ENCODE measurements at places on chromosomes 2 and 18.

DNA sequence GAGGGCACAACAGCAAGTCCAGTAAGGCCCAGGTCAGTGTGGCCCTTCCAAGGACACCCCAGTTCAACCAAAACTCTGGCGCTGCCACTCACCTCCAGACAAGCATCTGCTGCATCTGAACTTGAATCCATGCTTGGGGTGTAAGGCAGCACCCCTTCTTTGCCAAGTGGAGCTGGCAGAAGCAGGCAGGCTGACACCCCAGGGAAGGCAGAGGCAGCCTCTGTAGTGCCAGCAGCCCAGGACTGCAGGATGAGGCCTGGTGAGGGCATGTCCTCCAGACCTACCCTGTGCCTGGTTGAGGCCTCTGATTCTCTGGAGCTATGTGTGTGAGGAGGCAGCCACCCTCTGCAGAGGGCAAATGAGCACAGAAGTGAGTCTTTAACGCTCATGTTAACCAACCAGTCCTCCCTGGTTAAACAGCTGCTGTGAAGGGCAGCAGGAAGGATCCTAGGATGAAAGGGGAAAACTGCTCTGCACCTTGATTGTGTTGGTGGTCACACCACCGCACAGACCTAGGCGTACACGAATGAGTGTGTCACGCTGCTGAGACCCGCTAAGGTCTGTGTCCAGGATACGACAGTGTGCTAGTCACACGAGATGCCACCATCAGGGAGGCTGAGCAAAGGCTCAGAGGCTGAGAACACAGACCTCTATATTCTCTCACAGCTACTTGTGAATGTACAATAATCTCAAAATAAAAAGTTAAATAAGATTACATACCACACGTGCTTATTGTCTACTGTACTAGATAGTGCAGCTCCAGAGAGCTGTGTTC lies 2.2 kb downstream of the PARD6G start:
- DNase-seq = no peak

DNA sequence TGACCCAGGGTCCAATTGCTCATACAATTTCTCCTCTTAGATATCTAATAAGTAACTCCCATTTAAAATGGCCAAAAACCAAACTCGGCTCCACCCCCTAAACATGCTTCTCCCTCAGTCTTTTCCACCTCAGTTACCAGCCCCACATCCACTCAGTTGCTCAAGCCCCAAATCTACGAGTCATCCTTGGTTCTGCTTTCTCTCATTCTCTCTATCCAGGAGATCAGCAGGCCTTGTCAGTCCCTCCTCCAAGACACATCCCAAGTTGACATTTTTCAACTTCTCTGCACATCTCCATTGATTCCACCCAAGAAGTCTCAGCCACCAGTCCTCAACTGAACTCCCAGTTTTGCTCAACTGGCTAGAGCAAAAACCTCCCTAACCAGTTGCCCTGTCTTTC lies 40.5 kb upstream of the RTN4 start:
- no peak for DNase-seq

- no peak for DNase-seq
Observed at GRCh38 chr2:178870703-178871102, 63.5 kb upstream of the TTN start.

DNA sequence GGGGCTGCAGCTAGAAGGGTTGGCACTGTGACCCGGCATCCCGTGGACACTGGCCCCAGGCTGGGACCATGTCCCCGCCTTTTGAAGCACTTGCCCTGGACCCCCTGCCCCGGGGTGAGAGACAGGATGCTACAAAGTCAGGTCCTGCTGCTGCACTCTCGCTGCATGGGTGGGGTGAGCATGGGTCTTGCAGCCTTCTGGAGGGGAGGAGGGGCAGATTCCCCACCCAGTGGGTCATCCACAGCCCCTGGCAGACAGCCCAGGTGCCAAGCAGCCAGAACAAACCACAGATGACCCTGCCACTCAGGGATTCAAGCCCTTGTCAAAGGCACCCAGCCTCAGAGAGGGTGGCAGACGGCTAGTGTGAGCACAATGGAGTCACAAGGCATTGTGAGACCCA lies 5.7 kb upstream of the NMUR1 start:
- no peak for DNase-seq

- DNase-seq = no peak
Observed at GRCh38 chr2:120293096-120294007, 40.7 kb downstream of the RALB start.

DNA sequence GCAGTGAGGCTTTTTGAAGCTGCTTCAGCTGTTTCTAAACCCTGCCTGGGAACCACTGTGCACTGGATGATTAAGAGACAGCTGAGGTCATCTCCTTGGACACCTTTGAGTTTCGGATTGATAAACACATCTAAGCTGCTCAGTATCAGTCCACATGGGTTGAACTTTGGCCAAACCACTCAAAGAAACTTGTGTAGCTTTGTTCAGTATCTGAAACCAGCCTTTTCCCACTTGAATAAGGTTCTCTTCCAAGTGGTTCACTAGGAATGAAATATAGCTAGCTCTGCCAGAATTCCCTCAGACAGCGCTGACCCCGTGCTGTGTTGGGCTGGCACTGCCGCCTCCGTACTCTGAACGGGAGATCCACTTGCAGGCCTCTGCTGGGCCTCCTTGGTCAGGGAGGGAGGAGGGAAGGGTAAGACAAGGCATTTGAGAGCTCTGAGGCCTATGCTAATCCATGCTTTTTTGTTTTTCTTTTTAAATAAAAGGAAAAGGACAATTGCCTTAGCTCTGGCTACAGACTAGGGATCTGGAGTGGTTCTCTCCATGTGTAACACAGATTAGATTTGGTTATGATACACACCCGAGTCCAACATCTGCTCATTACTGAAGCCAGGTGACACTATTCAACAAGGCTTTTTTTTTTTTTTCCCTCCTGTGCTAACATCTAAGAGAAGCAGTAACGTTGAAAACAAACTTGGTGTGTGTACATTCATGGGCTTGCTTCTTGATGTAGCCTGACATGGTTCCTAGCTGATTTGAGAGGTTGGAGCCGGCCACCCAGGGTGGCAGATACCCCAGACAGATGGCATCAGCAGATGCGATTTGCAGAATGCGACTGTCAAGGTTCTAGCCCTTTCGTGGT lies 67.7 kb downstream of the NCK2 start:
- no peak for DNase-seq

DNA sequence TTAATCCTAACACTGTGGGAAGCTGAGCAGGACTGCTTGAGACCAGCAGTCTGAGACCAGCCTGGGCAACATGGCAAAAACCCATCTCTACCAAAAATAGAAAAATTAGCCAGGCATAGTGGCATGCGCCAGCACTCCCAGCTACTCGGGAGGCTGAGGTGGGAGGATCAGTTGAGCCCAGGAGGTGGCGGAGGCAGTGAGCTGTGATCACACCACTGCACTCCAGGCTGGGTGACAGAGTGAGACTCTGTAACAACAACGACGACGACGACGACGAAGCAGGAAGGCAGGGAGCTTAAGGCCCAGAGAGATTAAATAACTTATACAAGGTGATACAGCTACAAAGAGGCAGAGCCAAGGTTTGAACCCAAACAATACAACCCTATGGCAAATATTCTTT lies 37.3 kb downstream of the CFAP36 start:
- no peak for DNase-seq

GRCh38 chr2:96664366-96664925 lies 21.9 kb downstream of the FER1L5 start:
- no peak for DNase-seq

- no peak for DNase-seq
Observed at GRCh38 chr2:64234150-64234549, 89.9 kb upstream of the PELI1 start.

DNA sequence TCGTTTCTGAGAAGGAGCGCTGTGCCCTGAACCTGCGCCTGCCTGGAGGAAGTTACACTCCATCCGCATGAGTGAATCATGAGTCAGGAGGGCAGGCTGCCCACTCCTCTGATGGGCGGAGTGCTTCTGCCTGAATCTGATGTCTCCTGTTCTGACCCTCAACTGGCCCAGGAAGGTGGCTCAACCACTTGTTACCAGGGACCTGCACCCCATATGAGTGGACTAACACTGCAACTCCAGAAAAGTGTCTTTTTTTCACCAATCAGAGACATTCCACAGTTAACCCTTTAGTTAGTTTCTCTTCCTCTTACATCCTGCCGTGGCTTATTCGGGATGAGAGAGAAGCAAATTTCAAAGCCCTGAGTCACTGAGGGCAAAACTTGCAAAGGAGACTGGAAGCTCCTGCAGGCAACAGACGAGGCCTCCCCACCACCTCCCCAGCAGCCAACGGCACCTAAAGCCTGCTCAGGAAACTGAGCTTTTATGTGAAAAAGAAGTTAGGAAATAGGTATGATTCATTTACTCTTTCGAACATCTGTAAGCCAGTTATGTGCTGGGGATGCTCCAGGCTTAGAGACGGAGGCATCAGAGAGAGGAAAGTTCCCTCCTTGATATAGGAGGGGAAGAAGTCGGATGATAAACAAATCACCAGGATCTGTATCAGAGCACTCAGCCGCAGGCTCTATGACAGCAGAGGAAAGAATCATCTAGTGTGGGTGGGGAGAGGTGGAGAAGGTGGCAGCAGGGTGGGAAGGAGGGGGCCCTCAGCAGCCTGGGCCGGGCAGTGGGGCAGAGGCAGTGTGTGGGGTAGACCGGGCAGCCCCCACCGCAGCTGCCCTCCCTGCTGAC lies 30.9 kb downstream of the MBP start:
- peak; percentile 82 for DNase-seq

- no peak for DNase-seq
Observed at GRCh38 chr18:44677933-44678332, 2.8 kb upstream of the SETBP1 start.

DNA sequence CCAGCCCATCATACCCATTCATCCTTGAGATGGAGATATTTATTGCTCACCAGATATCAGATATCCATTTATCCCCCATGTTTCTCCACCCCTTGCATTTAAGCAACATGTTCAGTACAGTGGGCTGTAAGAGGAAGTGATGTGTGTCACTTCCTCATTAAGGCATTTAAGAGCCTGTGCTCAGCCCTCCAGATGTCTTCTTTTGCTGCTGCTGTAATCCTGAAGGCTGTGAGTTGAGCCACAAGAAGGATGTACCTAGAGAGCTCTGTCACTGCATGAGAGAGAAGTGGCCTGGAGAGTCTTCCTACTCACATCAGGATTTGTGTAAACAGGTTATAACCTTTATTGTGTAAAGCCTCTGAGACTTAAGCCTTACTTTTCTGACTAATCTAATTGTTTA lies 151.8 kb upstream of the UNC80 start:
- DNase-seq = no peak

- DNase-seq = no peak
Observed at GRCh38 chr18:59035591-59035990, 104.1 kb upstream of the SEC11C start.

DNA sequence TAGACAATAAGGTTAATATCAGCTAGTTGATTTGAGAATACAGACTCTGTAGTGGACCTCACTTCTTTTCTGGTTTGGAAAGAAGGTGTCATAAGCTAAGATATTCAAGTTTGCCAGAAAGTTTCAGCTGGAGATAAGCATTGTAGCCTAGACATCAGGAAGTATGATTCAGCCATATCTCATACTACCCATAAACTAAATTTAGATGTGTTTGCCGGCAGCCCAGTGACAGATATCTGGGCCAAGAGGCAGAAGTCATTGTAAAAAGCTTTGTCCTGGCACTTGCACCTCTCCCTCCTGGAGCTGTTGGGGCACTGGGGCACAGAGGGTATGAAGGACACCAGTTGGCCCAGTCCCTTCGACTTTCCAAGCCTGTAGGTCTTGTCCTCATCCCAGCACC lies 128.0 kb downstream of the EPHA4 start:
- no peak for DNase-seq

DNA sequence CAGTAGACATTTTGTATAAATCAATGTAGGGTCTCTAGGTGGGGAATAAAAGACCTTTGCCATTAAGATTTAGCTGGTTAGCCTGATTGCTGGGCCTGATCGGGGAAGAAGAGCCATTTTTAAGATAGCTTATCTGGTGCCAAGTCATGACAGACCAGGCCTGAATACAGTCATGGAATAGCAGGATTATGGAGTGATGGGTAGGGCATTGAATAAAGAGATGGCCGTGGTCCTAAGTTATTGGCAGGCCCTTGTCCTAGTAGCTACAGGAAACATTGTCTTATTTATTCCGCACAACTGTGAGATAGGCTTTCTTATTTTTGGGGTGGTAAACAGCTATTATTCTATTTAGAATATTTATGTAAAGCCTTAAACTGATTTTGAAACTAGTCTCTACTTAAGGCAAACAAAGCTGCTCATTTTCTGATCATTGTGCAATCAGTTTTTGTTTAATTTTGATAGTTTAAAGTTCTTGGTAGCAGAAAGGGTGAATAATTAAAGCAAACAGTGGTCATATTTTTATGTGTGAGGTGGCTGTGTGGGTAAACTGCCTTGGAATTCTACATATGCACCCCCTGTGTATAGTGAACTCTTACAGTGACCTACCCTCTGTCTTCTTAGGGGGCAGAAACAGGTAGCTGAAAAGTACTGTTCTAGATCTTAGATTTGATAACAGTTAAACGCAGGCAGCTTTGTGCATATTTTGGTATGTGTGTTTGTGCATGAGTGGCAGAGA lies 22.6 kb downstream of the ZNF236 start:
- DNase-seq = no peak

DNA sequence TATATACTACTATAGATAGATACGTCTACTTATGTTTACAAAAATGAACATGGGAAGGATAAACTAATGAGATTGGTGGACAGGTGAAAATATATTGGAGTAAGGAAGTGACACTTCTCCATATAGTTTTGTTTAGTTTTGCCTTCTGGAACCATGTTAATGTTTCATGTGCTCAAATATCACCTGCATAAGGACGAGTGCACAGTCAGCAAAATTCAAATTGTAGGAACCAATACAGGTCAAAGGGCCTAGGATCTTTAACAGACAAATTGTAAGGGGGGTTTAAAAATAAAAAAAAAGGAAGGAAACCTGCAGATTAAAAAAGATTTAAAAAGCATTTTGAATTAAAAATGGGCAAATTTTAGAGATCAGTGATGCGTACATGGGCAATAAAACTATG lies 104.6 kb downstream of the CCBE1 start:
- no peak for DNase-seq

- no peak for DNase-seq
Observed at GRCh38 chr2:198591586-198591985, 787.2 kb downstream of the PLCL1 start.

- DNase-seq = no peak
Observed at GRCh38 chr2:134377730-134378129, 123.9 kb downstream of the MGAT5 start.

GRCh38 chr2:96547731-96548171 lies 11.2 kb downstream of the ARID5A start:
- no peak for DNase-seq

DNA sequence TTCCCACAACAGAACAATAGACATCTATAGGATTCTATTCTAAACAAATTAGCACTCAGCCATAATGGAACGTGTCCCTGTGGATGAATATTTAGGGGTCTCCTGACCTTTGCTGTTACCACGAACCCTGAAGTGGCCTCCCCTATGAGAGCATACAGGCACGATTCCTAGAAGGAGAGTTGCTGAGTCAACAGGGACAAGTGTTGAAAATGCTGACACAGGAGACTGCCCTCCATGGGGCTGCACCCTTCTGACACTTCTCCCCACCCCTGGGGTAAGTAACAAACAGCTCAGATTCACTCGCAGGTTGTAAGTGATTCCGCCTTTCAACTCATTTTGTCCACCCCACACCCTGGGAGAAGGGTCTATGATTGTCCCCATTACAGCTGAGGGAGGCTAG lies 14.1 kb upstream of the STK25 start:
- no peak for DNase-seq

GRCh38 chr18:10379522-10379921 lies 74.9 kb upstream of the APCDD1 start:
- DNase-seq = no peak

Data from activated naive CD4-positive, alpha-beta T cell treated with anti-CD3 and anti-CD28 coated beads for 36 hours (primary cell).